ENCODE measurements at places on chromosomes 4 and X. TPM values are rescaled to one million over a fixed set of nuclear protein-coding genes. Genes with fewer than 3 reads are reported as not detected.

GRCh38 chr4:39855909-39856512 lies 121.7 kb downstream of the PDS5A start:
- DNase-seq, result no peak

DNA sequence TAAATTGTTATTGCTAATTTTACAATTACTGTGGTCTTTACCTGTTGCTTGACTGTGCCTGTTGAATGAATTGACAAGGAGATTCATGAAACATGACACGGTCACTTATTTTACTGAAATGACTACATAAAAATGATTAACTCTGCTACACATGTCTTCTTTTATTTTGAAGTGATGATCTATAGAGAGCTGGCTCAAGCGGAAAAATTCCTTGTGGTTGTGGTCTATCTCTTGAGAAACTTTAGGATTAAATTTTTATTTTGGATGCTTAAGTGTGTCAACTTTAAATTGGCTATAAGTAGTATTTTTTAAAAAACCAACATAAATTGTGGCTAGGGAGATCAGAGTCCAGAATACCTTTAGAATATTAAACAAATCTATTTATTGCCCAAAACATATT lies 131.8 kb upstream of the PITX2 start:
- no peak for DNase-seq

Gene NHSL2
- 5.7 TPM for total RNA-seq

- DNase-seq, result no peak
Observed at GRCh38 chrX:39507034-39507433, 590.7 kb downstream of the BCOR start.

GRCh38 chrX:49029876-49030275 lies 13.3 kb downstream of the TFE3 start:
- peak; percentile 88 for DNase-seq

GRCh38 chr4:108532187-108532586 lies 88.2 kb upstream of the RPL34 start:
- DNase-seq, result no peak

Gene UGT2B17
- total RNA-seq, result not detected

GRCh38 chrX:152988536-152989291 lies 5.2 kb downstream of the PNMA5 start:
- no peak for DNase-seq

Gene FATE1
- not detected for total RNA-seq

Gene GUCY1A1
- total RNA-seq, result not detected

DNA sequence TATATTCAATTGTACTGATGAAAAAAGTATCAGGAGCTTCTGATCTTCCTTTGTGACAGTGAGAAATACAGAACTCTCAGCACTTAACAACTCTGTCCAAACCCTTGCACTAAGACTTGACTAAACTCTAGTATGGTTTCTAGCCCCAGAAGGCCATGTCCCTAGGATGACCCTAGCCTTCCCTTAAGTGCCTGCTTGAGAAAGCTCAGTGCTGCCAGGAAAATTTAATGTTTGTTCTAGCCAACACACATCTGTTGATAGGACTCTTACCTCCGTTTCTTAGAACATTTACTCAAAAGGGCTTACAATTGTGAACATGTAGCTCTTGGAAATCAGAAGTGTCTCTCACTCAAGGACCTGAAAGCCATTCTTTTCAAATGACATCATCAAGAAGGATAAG lies 1055.2 kb upstream of the FTHL17 start:
- no peak for DNase-seq

DNA sequence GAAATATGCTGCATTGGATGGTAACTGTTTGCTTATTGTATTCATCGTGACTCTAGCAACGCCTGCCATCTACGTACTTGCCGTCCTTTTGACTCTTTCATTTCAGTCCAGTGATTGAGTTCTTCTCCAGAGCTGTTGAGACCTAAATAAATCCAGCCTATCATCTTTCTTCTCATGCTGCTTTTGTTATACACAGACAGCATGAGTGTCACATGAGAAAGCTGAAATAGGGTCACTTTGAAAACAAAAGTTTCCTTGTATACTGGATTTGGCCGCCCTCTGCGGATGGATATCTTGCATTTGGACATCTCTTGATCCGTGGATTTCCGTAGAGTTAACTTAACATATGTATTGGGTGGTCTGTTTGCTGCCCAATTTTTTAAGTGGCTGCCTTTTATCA lies 67.2 kb downstream of the TMPRSS11F start:
- no peak for DNase-seq

GRCh38 chr4:94285666-94286065 lies 57.0 kb downstream of the HPGDS start:
- DNase-seq, result no peak

Gene LINC00632
- 46.3 TPM for total RNA-seq

Gene ELK1
- 49.8 TPM for total RNA-seq

Gene UGT2B28
- not detected for total RNA-seq

Gene USO1
- total RNA-seq, result 109 TPM

DNA sequence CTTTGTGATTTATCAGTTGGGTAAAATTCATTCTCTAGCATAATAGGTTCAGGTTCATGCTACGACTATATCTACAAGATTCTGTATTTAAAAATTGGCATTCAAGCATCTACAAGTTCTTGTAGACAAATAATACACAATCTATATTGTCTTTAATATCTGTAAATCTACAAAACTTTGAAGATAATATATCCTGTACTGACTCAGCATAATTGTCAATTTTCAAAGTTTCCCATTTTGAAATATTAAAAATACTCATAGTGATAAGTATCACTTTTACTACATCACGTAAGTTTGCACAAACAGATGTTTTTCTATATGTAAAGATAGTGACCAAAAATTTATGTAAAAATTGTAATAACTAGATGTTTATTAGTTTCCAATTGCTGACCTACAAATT lies 360.6 kb downstream of the FSTL5 start:
- no peak for DNase-seq

Gene BANK1
- 1.1 TPM for total RNA-seq

GRCh38 chr4:97104666-97105065 lies 1038.6 kb downstream of the STPG2 start:
- DNase-seq, result no peak

- no peak for DNase-seq
Observed at GRCh38 chr4:26051240-26051639, 137.2 kb downstream of the SMIM20 start.

Gene RPS6KA3
- total RNA-seq, result 9.2 TPM

- DNase-seq, result peak; percentile 37
Observed at GRCh38 chr4:54192811-54193210, 36.3 kb upstream of the PDGFRA start.

Gene GPRASP2
- total RNA-seq, result 13.9 TPM

- DNase-seq, result no peak
Observed at GRCh38 chr4:89287945-89288344, 19.7 kb downstream of the GPRIN3 start.

DNA sequence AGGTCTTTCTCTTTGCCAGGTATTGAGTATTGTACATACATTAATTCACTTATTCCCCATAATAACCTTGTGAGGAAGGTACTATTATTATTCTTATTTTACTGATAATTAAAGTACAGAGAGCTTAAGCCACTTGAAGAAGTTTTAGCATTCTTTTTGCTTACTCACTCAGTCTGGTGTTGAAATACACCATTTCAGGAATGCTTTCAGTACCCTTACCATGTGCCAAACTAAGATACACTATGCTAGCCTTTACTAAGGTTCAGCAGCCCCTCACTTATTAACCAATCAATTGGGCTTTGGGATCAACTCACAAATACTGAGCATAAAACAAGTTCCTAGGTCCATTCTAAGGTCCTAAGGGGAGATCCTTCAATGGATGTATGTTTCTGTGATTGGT lies 179.0 kb upstream of the FGF13 start:
- no peak for DNase-seq

- no peak for DNase-seq
Observed at GRCh38 chrX:101057093-101057714, 5.3 kb upstream of the TRMT2B start.

GRCh38 chr4:97984545-97985131 lies 158.6 kb downstream of the STPG2 start:
- DNase-seq, result no peak

DNA sequence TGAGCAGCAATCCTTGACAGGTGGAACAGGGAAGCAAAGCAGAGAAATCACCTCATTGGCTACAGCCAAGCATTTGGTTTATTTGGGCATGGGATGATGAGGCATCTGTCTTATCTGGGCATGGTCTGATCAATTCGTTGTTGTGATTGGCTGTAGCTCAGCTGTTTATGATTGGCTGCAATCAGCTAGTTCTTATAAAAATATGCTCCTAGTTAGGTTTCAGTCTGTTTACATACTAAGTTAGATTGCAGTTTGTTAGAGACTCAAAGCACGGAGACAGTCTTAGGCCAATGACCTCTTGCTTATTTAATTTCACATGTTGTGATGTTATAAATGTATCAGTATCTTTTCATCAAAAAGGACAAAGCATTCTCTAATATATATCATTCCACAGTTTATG lies 312.0 kb downstream of the PDGFC start:
- DNase-seq, result no peak

DNA sequence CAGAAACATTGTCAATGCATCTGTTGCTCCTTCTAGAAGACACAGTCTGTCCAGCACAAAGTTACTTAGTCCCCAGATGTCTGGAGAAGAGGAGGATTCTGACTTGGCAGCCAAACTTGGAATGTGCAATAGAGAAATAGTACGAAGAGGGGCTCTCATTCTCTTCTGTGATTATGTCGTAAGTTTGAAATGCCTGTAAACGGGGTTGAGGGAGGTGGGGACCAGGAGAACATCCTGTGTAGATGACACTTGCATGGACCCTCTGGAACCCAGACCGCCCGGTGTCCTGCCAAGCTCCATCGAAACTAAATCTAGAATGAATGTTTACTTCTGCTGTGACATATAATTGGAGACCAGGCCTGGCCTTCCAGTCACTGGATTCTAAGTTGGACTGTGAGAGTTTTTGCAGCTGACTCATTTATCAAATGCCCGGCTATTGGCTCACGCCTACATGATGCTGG lies 45.0 kb upstream of the MSANTD1 start:
- DNase-seq, result no peak

Gene AMTN
- not detected for total RNA-seq

- DNase-seq, result no peak
Observed at GRCh38 chr4:28562913-28563312, 1702.3 kb downstream of the STIM2 start.

GRCh38 chrX:48782216-48782615 lies 4.2 kb upstream of the GATA1 start:
- DNase-seq, result no peak

GRCh38 chrX:45888518-45888917 lies 656.7 kb downstream of the ZNF674 start:
- no peak for DNase-seq

Gene PCSK1N
- 3.9 TPM for total RNA-seq

Data from H9 (cell line).